Posterior cingulate gyrus (tissue), 11 donors: ENCODE measurements at places on chromosomes 2 and 18.

GRCh38 chr18:22551536-22552151 is 133.9 kb upstream of the CTAGE1 start:
- DNase-seq: no peak

DNA sequence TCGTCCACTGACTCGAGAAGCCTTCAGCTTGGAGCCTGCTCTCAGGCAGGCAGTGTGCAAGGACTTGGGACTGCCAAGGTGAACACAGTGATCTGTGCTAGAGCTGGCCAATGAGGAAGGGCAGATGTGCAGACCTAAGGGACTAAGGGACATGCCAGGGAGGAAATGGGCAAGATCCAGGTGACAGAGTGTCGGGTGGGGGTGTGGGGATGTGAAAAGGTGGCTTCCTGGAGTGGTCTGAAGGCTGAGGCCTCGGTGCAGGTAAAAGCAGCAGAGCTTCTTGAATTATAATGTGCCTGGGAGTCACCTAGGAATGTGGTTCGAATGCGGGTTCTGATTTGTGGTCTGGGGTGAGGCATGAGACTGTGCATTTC is 42.0 kb downstream of the STEAP3 start:
- DNase-seq: no peak

- peak; percentile 40 for DNase-seq
Measured at GRCh38 chr2:201860636-201861066, 54.3 kb downstream of the CDK15 start.

GRCh38 chr18:10476338-10476791 is 21.9 kb downstream of the APCDD1 start:
- no peak for DNase-seq

DNA sequence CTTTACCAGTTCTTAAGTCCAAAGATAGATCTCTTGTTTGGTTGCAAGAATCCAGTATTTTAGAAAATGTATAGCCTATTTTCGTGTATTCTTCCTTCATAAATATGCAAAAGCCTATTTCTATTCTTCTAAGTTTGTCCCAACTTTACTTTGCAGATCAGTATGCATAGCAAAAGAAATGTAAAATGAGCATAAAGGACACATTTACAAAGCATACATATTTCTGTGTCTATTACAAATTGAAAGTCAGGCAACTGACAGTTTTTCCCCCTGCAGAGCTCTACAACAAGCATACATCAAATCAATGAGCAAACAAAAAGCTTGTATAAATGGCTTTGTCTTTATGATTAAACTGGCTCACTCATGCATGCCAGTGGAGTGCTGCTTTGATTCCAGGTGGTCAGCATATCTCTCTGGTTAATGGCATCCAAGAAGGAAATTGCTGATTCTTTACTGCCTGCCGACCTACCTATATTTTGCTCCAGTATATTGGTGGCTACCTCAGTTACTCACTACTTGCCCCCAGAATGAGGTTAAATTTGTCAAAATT is 10.0 kb upstream of the VPS54 start:
- DNase-seq: no peak

- no peak for DNase-seq
Measured at GRCh38 chr2:114006460-114006859, 116.6 kb downstream of the ACTR3 start.

- no peak for DNase-seq
Measured at GRCh38 chr2:45874344-45874743, 222.9 kb downstream of the PRKCE start.

GRCh38 chr18:48208432-48209140 is 200.6 kb downstream of the ZBTB7C start:
- no peak for DNase-seq

- DNase-seq: no peak
Measured at GRCh38 chr18:45167631-45168280, 447.5 kb upstream of the SLC14A2 start.

GRCh38 chr2:177264209-177264692 is 276 bp downstream of the NFE2L2 start:
- no peak for DNase-seq

GRCh38 chr2:230327418-230328154 is 593 bp downstream of the SP140L start:
- DNase-seq: no peak

DNA sequence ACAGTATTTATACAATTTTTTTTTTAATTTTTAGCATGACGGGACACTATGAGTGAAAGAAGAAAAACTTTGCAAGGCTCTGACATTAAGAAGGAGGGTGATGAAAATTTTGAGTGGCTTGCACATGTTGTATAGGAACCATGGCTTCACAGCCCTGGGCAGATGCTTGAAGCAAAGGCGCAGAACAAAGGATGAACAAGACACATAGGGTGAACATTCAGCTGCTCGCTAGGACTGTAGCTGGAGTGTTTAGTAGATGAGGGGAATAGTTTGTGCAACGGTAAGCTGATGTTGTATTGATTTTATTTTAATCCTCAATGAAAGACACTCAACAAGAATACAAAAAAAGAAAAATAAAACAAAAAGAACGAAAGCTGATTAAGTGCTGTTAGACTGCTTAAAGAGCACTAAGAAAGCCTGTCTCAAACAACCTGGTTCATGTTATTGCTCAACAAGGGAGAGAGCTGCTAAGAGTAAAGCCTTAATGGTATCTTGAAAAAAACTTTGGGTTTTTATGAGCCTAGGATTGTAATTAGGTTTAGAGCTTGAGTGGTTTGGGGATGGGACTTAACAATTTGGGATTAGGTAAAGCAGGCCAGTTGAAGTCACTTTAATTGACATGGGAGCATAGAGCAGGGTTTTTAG is 41.2 kb upstream of the GCFC2 start:
- no peak for DNase-seq

DNA sequence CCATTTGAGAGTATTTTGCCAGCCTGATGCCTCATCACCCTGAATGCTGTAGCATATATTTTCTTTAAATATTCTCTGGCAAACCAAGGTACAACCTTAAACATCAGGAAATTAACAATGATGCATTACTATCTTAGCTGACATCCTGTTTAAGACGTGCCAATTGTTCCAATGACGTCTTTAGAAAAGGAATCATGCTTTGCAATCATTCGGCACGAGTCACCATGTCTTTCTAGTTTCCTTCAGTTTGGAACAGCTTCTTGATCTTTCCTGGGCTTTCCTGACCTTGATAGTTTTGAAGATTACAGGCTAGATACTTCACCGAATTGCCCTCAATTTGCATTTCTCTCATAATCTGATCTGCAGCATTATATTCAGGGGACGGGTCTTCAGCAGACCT is 88.2 kb upstream of the GLI2 start:
- DNase-seq: no peak

DNA sequence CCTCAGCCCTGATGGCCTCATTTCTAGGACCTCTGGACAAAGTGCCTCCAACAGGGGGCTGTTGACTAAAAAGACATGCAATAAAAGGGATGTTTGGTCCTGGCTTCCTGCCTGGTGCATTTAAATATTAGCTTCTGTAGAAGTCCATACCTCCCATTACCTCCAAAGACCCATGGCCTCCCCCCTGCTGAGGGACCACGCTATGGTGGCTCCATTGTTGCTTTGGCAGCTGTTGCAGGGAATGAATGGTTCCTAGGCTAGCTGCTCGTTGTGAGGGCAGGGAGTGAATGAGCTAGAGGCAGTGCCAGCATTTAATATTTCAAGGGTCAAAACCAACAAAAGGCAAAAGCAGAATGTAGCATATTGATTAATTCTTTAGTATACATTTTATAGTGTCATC is 285.9 kb downstream of the SLC8A1 start:
- DNase-seq: no peak

- peak; percentile 98 for DNase-seq
Measured at GRCh38 chr2:71575966-71576365, 122.6 kb downstream of the DYSF start.

- DNase-seq: no peak
Measured at GRCh38 chr2:127169066-127169660, 50.9 kb downstream of the CYP27C1 start.

GRCh38 chr18:58251416-58251815 is 207.4 kb downstream of the NEDD4L start:
- DNase-seq: no peak

DNA sequence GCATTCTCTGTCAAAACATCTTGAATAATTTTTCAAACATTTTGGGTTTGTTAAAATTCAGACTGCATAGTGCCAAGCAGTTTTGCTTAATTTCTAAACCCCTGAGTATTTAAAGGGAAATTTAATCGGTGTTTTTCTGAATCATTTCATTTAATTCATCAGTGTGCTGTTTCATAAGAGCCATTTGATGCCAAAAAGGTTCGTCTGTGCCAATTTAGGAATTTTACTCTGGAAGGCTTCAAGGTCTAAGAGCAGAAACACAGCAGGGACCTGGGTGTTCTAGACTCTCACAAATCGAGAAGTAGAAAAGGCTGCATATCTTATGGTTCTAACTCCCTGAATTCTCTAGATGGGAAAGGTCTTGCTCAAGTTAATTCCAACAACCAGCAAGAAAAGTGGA is 311.9 kb upstream of the NT5C1B start:
- no peak for DNase-seq

DNA sequence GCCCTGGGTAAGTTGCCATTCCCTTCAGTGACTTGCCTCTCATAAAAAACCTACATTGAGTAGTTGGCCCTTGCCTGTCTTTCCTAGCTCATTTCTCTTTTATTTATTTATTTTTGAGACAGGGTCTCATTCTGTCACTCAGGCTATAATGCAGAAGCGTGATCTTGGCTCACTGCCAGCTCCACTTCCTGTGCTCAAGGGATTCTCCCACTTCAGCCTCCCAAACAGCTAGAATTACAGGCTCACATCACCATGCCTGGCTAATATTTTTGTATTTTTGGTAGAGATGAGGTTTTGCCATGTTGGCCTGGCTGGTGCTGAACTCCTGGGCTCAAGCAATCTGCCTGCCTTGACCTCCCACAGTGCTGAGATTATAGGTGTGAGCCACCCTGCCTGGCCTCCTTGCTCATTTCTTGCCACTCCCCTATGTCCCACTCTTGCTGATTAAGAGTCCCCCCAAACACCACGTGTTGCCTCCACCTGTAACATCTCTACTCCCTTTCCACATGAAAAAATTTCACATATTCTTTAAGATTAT is 12.6 kb downstream of the EVA1A start:
- DNase-seq: no peak

GRCh38 chr2:24491542-24492420 is 727 bp downstream of the NCOA1 start:
- DNase-seq: peak; percentile 62

DNA sequence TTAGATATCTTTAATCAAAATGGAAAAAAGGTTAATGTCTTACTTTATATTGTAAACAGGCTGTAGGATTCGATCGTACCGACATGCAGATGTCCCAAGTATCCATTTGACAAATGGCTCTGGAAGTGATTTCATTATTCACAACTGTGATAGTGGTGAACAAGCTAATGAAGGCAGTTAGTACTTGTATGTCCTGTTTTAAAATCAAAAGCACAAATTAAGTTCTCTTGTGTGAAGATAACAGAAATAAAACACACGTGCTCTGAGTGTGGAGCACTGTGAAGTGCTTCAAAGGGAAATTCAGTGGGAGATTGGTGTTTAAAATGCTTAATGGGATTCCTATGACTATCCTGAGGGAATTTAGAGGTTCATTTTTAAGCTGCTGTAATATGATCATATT is 8.6 kb upstream of the LRP1B start:
- no peak for DNase-seq

DNA sequence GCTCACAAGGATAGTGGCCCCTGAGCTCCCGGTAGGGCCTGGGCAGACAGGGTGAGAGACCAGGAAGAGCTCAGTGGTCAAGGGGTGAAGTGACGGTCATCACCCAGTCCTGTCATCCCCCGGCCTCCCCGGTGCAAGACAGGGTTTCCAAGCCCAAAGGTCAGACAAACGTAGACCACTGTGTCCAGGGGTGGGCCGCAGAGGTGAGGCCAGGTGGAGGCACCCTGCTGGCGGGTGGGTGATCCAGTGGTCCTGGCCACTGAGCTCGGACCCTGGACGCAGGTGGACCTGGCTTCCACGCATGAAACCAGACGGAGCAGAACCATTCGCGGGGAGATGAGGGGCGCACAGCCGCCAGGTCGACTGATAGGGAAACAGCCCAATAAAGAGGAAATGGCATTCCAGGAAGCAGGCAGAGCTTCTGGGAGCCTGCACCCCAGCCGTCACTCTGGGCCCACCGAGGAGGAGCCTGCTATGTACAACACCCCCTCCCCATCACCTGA is 14.4 kb upstream of the SNED1 start:
- DNase-seq: peak; percentile 65

DNA sequence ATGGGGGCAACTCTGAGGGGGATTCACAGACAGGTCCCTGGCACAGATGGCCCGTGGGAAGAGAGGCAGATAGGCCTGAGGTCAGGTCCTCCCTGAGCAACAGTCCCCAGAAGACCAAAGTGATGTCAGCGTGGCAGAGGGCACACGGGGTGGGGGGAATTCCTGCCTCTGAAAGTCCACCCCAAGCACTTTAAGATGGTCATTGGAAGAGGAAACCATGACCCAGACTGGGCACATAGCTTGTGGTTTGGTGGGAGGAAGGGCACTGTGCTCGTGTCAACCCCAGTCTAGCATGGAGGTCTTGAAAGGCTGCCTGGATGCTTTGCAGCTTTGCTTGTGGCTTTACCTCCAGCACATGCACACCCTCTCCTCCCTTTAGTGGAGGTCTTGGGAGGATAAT is 38.0 kb upstream of the SIX2 start:
- no peak for DNase-seq

DNA sequence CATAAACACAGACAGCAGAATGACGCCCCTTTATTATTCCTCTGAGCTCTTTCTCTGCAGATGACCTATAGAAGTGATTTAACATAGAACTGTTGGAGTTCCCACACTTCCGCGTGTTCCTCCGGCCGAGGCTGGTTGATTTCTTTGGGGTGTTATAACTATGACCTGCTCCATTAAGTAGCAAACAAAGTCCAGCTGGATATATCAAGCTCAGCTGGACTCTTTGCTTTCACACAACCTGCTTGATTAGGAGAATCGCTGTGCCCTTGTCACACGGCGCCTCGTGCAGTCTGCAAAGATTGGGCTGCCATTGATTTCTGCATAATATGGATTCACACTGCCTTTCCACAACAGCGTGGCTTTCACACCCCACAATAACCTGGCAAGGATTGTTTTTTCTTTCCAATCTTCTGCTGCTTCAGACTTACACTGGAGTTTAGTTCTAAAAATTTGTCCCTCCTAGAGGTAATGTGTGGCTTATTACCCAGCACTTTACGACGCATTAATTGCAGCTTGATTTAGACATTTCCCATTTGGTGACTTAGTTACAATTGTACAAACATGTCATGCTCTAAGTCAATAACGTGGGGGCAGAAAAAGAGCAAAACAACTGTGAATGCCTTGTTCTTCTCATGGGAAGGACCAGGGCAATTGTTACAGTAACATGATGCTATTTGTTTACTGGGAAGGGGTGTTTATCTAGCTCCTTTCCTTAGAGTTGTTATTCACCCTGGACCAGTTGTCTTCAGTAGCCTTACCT is 485.7 kb downstream of the TXNL1 start:
- DNase-seq: no peak
